ENCODE measurements at places on chromosomes 3 and 15.

DNA sequence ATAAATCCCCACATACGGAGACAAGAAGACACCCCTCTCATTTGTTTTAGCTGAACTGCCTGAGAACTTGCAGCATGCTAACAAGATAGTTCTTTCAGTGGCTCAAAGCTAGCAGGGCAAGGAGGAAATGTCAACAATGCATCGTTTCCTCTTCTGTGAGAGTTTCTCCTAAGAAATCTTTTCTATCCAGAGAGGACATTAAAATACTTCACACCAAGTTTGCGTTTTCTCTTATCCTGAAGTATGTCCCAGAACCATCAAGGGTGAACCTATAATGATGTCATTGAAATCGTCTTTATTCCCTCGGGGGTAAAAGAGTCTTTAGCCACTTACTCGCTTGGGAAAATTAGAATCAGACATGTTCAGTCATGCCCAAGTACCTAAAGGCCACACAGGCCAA is 541.7 kb upstream of the MDFIC2 start:
- no peaks in the 10 kb centered on the region for H3K4me1 ChIP-seq
- DNase-seq: no peak
- no peaks in the 10 kb centered on the region for H3K36me3 ChIP-seq

DNA sequence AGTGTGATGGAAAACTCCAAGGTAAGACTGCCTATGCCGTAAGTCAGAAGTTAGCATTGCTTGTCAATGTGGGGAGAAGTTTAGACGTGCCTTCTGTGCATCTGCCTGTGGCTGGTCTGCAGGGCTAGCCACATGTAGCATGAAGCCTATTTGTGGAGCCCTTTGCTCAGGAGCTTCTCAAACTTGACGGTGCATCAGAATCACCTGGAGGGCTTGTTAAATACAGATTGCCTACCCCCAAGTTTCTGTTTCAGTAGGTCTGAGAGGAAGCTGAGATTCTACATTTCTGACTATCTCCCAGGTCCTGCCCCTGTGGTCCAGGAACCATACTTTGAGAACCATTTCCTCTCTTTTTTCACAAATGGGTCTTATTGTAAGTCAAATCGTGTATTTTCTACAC is 292.1 kb upstream of the TPM1 start:
- no peaks in the 10 kb centered on the region for H3K4me1 ChIP-seq
- H3K27ac ChIP-seq: no peak overlapping the region
- DNase-seq: no peak
- peaks cover 4% of the 10 kb centered on the region for H3K27me3 ChIP-seq

- no peaks in the 10 kb centered on the region for H3K27me3 ChIP-seq
- no peak for DNase-seq
- H3K4me1 ChIP-seq: peaks cover 10% of the 10 kb centered on the region
- no peaks in the 10 kb centered on the region for H3K36me3 ChIP-seq
- no peak overlapping the region for H3K4me3 ChIP-seq
These were observed 64.0 kb downstream of the MESD start for GRCh38 chr15:80925597-80926059.

- no peak for DNase-seq
- no peak overlapping the region for H3K4me3 ChIP-seq
- no peak overlapping the region for H3K27ac ChIP-seq
- no peaks in the 10 kb centered on the region for H3K4me1 ChIP-seq
- H3K36me3 ChIP-seq: no peaks in the 10 kb centered on the region
These were observed 91.8 kb downstream of the UBE2E2 start for GRCh38 chr3:23294770-23295387.

DNA sequence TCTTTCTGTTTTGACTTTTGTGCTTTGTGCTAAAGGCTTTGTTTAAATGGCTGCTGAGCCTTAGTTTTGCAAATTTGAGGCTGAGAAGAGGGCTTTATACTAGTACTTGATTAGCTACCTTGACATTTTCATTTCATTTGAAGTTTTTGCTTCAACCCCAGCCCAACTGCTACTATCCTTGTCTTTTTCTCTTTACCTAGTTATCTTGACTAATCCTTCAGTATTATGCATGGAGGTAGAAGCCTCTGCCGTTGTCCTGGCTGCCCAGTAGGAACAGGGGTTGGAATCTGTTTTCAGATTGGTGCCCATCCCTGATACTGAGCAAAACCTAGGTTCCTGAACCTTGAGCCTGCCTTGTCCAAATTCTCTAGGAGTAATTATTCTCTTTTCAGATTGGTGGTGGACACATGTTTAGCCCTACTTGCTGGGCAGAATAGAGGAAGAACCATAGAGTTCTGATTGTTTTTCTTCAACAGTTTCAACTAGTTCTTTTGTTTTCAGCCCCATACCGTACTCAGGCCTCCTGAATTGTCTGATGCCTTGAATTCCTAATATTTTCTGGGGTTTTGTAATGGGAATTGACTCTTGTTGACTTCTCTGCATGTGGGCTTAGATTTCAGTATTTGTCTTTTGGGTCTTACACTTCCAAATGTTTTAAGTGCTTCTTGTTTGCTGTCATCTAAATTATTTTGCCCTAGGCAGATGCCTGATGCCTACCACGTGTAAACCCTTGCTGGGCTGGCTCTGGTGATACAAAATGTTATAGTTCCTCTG is 143.2 kb downstream of the DOCK3 start:
- no peaks in the 10 kb centered on the region for H3K36me3 ChIP-seq
- H3K27me3 ChIP-seq: no peaks in the 10 kb centered on the region
- no peaks in the 10 kb centered on the region for H3K4me1 ChIP-seq
- DNase-seq: no peak

DNA sequence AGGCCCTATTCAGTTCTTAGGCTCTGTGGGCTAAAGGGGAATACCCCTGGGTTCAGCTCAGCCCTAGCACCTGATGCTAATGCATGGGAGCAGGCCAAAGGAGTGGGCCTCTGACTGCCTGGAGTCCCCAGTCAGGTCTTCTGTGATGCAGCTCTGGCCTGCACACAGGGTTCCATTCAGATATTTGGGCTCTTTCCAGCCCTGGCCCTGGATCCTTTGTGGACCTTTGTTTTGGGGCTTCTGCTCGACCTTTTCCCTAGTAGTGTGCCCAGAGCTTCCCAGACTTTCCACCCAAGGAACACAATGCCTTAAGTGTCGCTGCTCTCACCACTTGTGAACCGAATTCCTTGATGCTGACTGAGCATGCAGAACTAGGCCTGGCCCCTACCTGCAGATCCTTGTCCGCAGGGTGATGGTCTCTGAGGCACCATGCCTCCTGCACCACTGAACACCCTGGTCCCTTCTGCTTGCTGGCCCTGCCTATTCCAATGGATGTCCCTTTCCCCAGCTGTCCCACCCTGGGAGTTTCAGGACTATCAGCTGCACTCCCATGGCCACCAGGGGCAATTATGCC is 5.1 kb downstream of the SEC13 start:
- no peak for DNase-seq
- no peaks in the 10 kb centered on the region for H3K27me3 ChIP-seq
- peaks cover 26% of the 10 kb centered on the region for H3K4me1 ChIP-seq
- peaks cover 81% of the 10 kb centered on the region for H3K36me3 ChIP-seq

- no peak for DNase-seq
- H3K36me3 ChIP-seq: peaks cover 19% of the 10 kb centered on the region
- H3K4me1 ChIP-seq: no peaks in the 10 kb centered on the region
These were observed 28.1 kb upstream of the CAPN3 start for GRCh38 chr15:42331235-42331634.

- peaks cover 63% of the 10 kb centered on the region for H3K27me3 ChIP-seq
- H3K4me1 ChIP-seq: peaks cover 10% of the 10 kb centered on the region
- no peak for DNase-seq
- no peaks in the 10 kb centered on the region for H3K36me3 ChIP-seq
- no peak overlapping the region for H3K27ac ChIP-seq
These were observed 2.2 kb downstream of the PTPRG start for GRCh38 chr3:61563313-61564271.

DNA sequence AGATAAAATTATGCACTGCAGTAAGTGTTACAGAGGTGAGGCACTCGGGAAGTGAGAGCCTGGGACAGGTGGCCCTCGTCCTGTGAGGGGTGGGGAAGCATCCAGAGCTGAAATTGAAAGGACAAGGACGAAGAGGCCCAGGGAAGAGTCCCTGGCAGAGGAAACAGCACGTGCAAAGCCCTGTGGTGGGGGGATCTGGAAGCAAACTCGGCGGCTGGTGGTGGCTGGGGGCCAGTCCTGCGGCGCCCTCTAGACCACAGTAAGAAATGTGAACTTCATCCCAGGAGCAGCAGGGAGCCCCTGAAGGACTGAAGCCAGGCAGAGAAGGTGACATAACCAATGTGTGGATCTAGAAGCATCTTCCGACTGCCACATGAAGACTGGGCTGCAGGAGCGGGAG is 42.8 kb downstream of the GRIP2 start:
- no peak overlapping the region for H3K4me3 ChIP-seq
- H3K27me3 ChIP-seq: no peaks in the 10 kb centered on the region
- H3K4me1 ChIP-seq: no peaks in the 10 kb centered on the region

GRCh38 chr15:27491666-27492621 is 521.0 kb downstream of the GABRG3 start:
- no peaks in the 10 kb centered on the region for H3K36me3 ChIP-seq
- H3K4me3 ChIP-seq: no peak overlapping the region
- no peaks in the 10 kb centered on the region for H3K4me1 ChIP-seq
- H3K27me3 ChIP-seq: no peaks in the 10 kb centered on the region

- no peaks in the 10 kb centered on the region for H3K4me1 ChIP-seq
- no peak overlapping the region for H3K4me3 ChIP-seq
- H3K27ac ChIP-seq: no peak overlapping the region
- no peaks in the 10 kb centered on the region for H3K27me3 ChIP-seq
These were observed 75.6 kb upstream of the PRICKLE2 start for GRCh38 chr3:64300790-64301423.
